ENCODE measurements at places on chromosomes 3 and 15.

- no peak for DNase-seq
Observed at GRCh38 chr3:193764959-193765358, 172.0 kb downstream of the OPA1 start.

- DNase-seq: no peak
Observed at GRCh38 chr3:2861120-2861519, 249.1 kb downstream of the IL5RA start.

DNA sequence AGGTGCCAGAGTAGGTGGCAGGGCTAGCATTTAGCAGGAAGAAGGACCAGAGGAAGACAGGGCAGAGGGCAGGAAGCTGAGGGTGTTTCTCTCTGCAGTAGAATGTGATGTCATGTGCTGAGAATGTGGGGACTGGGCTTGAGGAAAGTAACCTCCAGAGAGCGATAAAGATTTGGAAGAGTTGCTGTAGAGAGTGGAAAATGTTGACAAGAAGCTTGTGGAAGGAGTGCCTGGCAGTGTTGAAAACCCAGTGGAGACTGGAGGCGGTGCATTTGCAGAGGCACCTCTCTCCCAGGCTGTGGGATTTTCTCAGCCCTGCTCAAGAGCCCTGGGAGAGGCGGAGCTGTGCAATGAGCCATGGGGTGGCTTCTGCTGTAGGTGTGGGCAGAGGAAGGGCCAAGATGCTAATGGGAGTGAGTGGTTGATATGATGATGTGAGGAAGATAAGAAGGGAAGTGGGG, 54.8 kb downstream of the MESD start:
- DNase-seq: no peak

DNA sequence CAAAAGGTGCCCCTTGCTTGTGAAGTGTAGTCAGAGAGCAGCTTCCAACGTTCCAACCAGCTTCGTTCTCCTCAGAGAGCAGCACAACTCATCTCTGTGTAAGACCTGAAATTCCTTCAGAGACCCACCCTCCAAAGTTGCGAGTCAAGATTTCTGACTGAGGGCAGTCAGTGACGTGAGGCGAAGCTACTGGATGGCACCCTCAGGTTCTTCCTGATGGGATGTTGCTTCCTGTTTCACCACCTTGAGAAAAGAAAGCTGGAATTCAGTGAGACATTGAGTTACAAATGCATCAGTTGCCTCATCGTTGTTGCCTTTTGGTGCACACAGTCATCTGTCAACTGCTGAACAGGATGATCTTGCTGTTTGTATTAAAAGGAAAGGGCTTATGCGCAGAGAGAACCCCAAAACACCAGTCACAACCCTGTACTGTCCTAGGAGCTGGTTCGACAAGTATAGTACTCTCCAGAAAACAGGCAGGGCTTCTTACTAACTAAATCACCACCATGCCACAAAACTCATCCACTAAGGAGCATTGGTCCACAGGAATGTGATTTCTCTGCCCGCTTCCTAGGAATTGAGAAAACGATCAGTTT, at the start of gene CERS3:
Gene CERS3, minus strand, starts transcription at position 118 of the 596 bp plus-strand sequence. CDS start 27,101 bp downstream, outside the sequence.
- DNase-seq: no peak

DNA sequence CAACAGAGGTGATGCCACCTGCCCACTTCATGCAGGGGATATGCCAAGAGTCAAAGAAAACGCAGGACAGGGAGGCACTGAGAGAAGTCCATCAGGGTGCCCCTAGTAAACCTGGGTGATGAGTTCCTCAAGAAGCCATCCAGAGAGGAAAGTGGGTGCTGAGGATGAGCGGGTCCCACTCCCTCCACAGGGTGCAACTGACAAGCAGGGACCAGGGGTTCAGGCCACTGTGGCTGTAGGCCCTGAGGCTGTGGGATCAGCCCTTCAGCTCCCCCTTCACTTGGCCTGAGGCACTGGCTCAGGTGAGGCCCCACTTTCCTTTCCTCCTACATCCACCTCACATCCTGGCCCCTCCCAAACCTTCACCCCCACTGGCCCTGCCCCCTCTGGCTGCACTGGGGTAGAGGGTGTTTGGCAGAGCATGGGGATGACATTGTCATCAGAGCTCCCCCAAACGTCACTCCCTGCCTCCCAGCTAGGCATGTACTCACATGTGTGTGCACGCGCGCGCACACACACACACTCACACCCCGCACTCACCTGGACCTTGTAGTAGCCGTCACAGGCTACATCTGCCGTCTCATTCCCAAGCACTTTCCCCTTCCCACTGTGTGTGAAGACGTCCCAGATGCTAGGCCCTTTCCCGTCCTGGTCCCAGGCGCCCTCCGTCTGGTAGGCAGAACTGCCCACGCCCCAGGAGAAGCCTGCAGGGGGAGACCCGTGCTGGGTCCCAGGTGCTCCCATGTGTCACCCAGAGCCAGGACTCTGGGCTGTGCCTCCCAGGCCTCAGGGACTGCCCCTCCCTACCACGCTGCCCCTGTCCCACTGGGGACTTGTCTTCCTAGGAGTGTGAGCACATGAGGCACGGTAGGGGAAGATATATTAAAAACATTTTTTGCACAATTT, 1.4 kb downstream of the LCTL start:
- no peak for DNase-seq

Data from RPMI8226 (cell line).